ENCODE measurements at places on chromosomes 1 and 21.

DNA sequence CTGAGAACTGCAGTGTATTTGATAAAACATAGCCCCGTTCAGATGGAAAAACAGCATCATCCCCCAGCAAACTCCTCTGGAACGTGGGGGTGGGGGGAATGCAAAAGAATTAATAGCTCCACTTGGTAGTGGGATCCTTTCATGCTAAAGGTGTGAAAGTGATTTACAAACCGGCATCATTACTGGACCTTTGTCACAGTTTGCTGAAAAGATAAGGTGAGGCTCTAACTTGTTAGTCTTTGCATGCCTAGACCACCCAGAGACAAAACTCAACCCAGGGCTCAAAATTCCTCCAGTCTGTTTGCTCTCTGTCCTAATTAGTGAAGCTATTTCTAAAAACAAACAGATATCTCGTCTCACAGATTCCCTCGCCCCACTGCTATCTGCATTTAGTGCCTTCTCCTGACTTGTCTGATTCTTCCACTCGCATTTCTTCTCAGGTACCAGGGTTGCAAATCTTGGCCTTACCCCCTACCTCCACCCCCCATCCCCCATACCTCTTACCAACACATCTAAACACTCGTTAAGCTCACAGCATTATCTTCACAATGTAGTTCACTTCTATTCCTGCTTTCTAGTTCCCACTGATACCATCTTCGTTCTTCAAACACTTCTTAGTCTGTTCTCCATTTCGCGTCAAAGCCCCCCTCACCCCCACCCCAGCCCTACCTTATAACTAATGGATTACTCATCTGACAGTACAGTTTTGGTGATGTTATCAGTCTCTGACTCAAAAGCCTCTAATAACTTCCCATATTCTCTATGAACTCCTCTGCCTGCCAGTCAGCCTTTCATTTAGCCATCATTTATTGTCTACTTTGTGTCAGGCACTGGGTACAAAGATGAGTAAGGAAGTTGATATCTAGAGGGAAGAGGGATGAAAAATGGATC lies 11.8 kb downstream of the IER5 start:
- DNase-seq = no peak

DNA sequence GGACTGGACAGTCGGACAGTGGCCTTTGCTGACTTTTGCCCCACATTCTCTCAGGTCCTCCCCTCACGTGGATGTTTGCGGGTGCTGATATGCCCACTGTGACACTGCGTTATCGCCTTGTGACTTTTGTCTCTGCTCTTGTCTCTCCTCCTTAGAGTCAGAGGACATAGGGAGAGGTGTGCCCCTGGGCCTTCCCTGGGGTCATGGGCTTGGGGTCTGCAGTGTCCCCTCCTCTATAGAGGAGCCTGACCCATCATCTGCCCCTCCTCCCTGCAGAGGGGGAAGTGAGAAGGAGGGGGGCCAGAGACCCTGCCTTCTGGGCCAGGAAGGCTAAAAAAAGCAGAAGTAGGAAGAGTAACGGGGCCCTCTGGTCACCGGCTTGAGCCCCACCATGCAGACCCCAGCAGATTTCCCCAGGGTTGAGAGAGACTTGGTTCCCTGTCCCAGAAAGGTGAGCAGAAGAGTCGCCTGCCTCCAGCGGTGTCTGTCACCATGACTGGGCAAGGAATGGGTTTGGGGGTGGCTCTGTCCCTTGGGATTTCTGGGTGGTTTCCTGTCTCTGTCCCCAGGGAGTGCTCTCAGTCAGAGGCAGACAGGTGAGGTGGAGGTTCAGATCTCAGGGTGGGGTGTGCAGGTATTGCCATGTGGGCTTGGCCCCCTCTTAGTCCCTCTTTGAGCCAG lies 13.3 kb downstream of the RPS6KA1 start:
- no peak for DNase-seq

- DNase-seq = no peak
Measured at GRCh38 chr1:67077593-67077992, 23.6 kb upstream of the SLC35D1 start.

GRCh38 chr1:43522776-43523480 lies 7.8 kb upstream of the PTPRF start:
- DNase-seq = peak; percentile 44
